ENCODE measurements at places on chromosomes 6 and 20. TPM values are rescaled to one million over a fixed set of nuclear protein-coding genes. Genes with fewer than 3 reads are reported as not detected.
A peak's percentile ranks its signal among the peaks of the same experiment; 100 is the strongest.

- peaks cover 33% of the 10 kb centered on the region for H3K4me1 ChIP-seq
- H3K36me3 ChIP-seq = no peaks in the 10 kb centered on the region
- H3K27ac ChIP-seq = peak overlapping the region; percentile 79
- no peak for DNase-seq
Observed at GRCh38 chr20:5862703-5863039, 87.7 kb downstream of the TRMT6 start.

GRCh38 chr6:11222385-11223277, 9.8 kb downstream of the NEDD9 start:
- no peak overlapping the region for H3K4me3 ChIP-seq
- peaks cover under 1% of the 10 kb centered on the region for H3K4me1 ChIP-seq
- H3K36me3 ChIP-seq = no peaks in the 10 kb centered on the region

- no peaks in the 10 kb centered on the region for H3K4me1 ChIP-seq
- peak; percentile 35 for DNase-seq
- no peak overlapping the region for H3K4me3 ChIP-seq
- H3K27me3 ChIP-seq = no peaks in the 10 kb centered on the region
Observed at GRCh38 chr20:40945754-40946450, 82.7 kb upstream of the TOP1 start.

Gene LINC00237
- total RNA-seq = not detected

Gene LCA5
- 1.4 TPM for total RNA-seq

DNA sequence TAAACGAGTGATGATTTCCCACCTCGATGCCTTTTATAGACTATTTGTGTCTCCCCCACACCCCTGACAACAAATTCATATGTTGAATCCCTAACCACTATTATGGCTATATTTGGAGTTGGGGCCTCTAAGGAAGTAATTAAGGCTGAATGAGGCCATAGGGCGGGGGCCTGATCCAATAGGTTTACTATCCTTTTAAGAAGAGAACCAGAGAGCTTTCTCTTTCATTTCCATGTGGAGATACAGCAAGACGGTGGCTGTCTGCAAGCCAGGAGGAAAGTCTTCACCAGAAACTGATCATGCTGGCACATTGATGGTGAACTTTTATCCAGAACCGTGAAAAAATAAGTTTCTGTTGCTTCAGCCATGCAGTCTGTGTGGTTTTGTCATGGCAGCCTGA, 38.9 kb upstream of the CLIC5 start:
- H3K27ac ChIP-seq = peak overlapping the region; percentile 92
- H3K4me1 ChIP-seq = peaks cover 39% of the 10 kb centered on the region
- no peaks in the 10 kb centered on the region for H3K36me3 ChIP-seq
- no peaks in the 10 kb centered on the region for H3K27me3 ChIP-seq

Gene SSTR4
- total RNA-seq = not detected

Gene AIG1
- total RNA-seq = 4.8 TPM

Gene OPRM1
- total RNA-seq = not detected

GRCh38 chr20:58492795-58493524, 22.2 kb downstream of the APCDD1L start:
- DNase-seq = no peak
- H3K36me3 ChIP-seq = no peaks in the 10 kb centered on the region
- H3K27ac ChIP-seq = no peak overlapping the region
- no peaks in the 10 kb centered on the region for H3K4me1 ChIP-seq
